ENCODE measurements at places on chromosomes 6 and 20.

DNA sequence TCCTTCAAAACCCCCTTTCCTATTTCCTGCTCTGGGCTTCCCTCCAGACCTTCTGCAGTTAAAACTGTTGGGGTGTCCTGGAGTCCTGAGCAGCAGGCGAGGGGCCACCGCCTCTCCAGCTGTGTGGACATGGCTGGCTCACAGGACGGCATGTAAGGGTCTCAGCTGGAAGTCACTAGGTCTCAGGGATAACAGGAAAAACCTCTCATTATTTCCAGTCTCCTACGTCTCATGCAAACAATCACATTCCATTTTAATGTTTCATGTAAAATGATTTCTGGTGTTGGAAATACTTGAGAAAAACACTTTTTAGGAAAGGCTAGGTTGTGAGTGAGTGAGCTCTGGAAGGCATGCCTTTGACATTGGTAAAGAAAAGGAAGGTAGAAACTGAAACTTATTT, 158.7 kb downstream of the SCML4 start:
- DNase-seq = no peak

DNA sequence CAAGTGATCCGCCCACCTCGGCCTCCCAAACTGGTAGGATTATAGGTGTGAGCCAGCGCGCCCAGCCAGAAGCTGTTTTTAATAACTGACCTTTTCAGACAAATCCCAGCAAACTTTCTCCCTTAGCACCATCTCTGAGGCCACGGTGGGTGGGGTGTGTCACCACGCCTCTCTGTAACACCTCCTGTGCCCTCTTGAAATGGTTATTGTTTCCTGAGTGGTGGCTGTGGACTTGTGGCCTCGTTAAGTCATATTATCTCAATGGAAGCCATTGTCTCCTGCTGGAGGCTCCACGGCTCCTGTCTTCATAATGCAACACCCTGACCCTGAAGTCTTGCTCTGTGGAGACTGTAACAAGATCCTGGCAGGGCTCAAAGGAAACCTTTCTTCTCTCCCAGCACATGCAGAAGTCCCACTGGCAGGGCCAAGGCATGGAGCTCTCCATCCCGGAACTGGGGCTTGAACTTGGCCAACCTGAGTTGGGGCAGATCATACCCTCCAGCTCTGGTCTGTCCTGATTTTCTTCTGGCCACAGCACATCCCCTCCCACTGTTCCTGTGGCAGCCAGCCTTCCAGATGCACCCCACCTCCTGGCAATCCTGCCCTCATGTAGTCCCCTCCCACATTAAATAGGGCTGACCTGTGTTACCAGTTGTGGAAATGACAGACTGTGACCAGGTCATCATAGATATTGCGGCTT, 81.1 kb downstream of the SNX5 start:
- peak; percentile 55 for DNase-seq

DNA sequence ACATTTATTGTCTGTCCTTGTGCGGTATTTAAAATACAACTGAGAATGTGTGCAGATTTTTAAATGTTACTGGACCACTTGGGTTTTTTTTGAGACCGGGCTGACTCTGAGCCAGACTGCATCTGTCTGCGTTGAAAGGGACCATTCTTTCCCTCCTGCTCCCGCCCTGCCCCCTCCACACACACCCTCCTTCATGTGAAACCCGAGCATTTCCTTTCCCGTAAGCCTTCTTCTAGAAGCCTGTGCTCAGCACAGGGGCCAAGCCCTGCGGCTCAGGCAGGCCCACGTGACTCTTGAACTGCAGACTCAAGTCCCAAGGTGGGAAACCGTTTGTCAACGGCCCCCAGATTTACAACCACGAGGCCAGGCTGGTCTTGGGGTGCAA, 82.7 kb upstream of the FOXC1 start:
- peak; percentile 24 for DNase-seq

DNA sequence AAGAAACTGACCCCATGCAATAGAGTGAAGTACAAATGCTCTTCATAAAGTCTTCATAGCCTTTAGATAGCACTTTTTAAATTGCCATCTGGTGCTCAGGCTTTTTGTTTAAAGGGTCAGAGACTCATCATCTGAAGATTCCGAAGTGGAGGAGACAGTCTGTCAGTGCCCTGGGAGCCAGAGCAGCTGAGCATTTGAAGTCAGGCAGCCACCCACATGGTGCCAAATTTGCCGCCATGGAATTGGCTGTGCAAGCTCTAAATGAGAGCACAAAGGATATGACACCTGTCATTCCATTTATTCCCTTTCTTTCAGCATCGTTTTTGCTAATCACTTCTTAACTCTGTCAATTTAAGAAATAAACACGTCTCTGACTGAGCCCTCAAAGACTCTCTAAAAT, 32.8 kb upstream of the CEP162 start:
- DNase-seq = no peak

- no peak for DNase-seq
Observed at GRCh38 chr6:87281426-87281825, 41.0 kb upstream of the SMIM8 start.

- no peak for DNase-seq
Observed at GRCh38 chr6:109693111-109693510, 2.0 kb downstream of the FIG4 start.

- DNase-seq = no peak
Observed at GRCh38 chr20:31708736-31709534, 13.7 kb downstream of the BCL2L1 start.

DNA sequence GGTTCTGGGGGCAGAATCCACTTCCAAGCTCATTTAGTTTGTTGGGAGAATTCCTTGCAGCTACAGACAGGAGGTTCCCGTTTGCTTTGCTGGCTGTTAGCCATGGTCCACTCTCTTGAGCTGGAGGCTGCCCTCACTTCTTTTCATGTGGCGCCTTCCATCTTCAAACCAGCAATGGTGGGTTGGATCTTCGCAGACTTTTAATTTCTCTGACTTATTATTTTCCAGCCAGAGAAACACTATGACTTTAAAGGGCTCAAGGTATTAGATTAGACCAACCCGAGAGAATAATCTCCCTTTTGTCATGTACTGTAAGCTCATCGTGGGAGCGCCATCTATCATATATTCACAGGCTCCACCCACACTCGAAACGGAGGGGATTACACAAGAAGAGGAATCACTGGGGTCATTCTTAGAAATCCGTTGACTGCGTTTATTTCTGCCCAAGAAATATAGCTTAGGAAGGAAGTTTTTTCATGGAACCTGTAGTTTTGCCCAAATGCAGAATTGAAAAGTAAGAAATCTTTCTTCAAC, 38.9 kb downstream of the SAMD5 start:
- DNase-seq = no peak

DNA sequence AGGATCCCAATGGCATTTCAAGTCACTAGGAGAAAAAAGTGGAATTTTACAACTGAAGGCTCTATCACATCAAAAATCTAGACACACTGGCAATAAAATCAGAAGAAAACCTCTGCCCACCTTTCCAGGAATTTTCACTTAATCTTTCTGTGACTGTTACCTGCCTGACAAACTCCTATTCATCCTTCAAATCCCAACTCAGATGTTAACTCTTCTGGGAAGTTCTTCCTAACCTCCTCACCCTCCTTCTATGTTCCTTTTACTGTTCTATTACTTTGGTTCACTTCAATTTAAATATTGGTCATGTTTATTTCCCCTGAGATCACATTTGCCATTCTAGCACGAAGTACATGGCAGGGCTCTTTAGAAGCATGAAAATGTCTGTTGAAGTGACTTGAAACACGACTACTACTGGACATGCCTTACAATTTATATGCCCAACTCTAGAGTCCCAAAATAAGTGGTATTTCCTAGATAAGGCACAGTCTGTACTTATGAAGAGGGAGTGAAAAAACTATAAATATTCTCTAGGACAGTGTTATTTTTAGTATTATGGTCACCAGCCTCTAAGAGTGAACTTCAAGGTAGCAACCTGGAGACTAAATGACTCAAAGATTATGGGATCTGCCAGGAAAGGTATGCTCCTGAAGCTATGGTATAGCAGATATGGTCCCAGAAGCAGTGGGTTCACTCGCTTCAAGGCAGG, 17.1 kb downstream of the CHD6 start:
- no peak for DNase-seq

- DNase-seq = no peak
Observed at GRCh38 chr6:105359419-105360370, 43.2 kb downstream of the PREP start.

DNA sequence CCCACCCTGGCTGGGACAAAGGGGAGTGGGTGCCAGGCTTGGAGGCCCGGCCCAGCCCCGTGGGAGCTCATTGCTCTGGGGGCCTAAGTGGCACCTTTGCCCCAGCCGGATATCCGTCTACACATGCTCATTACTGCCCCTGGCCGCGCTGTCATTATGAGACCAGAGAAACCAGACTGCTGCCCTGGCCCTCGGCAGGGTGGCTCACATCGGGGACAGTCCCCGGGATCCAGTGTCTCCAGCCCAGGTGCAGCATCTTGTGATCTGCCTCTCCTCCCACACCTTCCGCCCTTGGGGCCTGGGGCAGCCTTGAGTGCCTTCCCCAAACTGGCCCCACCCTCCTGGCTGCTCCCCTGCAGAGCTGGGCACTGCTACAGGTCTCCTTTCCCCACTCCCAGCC, 4.9 kb downstream of the SRMS start:
- peak; percentile 29 for DNase-seq

- no peak for DNase-seq
Observed at GRCh38 chr6:168320634-168321033, 1.1 kb upstream of the DACT2 start.

DNA sequence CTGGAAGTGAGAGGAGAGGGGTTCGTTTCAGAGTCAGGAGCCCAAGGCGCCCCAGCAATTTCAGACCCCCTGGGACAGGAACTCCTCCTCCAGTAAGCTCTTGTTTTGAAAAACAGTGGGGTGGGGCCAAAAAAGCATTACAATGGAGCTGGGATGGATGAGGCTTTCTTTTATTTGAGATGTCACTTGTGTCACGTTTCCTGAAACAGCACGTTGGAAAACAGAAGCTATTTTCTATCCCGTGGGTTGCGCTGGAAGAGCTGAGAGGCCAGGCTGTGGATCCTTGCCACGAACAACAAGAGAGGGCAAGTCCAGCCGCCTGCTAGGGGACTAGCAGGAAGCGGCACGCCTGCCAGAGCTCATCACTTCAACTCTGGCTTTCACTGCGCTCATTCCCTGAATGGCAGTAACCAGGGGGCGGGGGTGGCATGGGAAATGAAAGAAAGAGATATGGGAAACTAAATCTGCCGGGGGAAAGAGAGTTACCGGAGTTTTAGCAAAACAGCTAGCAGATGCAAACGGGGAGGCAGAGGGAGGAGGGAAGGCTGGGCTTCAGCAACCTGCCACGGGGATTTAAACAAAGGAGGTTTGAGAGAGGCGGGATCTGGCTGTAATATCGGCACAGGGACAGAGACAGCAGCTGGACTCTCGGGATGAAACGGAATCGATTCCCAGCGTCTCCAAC, 34.6 kb downstream of the GCNT2 start:
- peak; percentile 59 for DNase-seq

DNA sequence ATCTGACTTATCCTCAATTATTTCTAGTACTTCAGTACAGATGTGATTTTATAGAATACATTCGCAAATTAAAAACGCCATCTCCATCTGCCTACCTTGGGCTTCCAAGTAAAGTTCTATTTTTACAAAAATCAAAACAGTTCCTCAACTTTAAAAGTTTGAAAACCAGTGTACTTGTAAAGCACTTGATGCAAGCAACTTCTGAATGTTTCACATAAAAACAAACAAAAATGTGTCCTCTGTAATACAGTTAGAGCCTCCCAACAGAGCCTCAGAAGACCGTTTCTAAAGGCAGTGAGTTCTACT, 384 bp upstream of the MANEA start:
- DNase-seq = no peak

- peak; percentile 18 for DNase-seq
Observed at GRCh38 chr6:8389036-8389818, 46.1 kb downstream of the SLC35B3 start.

DNA sequence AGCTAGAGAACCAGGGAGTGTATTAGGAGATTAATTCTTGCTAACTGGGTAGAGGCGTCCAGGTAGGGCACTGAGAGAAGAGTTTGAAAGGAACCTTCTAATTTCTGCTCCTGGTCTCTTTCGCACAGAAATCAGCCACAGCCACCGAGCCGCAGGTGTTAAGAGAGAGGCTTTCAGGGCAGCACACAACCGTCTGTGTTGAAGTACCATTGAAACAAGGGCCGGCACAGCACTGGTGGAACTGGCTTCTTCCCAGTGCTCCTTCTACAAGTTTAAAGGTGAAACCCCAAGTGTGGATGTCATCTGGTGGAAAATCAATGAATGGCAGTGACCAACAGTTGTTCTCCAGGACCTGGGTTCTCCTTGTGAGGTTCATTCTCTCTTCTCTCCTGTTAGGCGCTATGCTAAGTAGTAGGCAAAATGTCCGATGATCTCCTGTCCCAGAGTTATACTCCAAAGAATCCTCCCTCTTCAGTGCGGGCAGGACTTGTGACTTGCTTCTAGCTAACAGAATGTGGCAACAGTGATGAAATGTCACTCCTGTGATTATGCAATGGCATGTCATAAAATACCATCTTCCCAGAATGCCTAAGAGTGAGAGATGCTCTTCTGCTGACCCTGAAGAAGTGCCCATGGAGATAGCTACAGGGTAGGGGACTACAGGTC, 15.0 kb upstream of the RIN2 start:
- no peak for DNase-seq

DNA sequence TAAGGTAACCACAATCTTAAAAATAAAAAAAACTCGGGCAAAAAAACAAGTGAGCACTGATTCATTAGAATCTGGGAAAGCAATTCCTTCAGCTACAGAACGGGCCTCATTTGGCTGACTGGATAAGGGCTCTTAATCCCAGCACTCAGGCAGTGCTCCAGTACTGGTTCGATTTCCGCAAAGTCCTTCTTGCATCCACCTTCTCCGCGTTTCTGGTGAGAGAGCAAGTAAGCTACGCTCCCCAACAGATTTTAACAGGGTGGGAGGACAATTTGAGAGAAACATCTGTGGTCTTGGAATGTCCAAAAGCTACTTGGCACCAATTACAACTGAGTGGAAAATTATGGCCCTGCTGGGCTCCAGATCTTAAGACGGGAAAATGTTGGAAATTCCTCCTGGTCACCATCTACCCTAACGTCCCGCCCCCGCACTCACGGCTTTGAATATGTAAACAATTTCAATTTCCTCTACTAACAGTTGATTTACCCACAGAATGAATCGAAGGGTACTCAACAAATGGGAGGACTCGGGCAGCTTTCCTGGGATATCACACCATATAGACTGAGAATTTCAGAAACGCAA, 18.1 kb upstream of the ZSCAN9 start:
- DNase-seq = no peak

Data from transverse colon (tissue), 4 donors.